Activated CD4-positive, alpha-beta T cell treated with anti-CD3 and anti-CD28 coated beads, Interleukin-10, Interleukin-2, amounts not matched to agents 100 ng/mL and 50 ng/mL, durations not matched to agents 16 hours and 8 hours (primary cell): ENCODE measurements at places on chromosomes 12 and 14.

- no peak for DNase-seq
Measured at GRCh38 chr12:93134893-93135285, 205.8 kb upstream of the EEA1 start.

- no peak for DNase-seq
Measured at GRCh38 chr12:51028813-51029150, 2.6 kb upstream of the SLC11A2 start.

GRCh38 chr12:107779077-107779831, 4.8 kb downstream of the ASCL4 start:
- DNase-seq = no peak

- DNase-seq = no peak
Measured at GRCh38 chr12:113292091-113292490, 42.8 kb downstream of the SLC8B1 start.

GRCh38 chr14:30990770-30991169, 34.7 kb upstream of the AP4S1 start:
- DNase-seq = no peak
